SJSA1 (cell line): ENCODE measurements at places on chromosomes 5 and 9. TPM values are rescaled to one million over a fixed set of nuclear protein-coding genes. Genes with fewer than 3 reads are reported as not detected.
A peak's percentile ranks its signal among the peaks of the same experiment; 100 is the strongest.

The IGFBPL1 gene
- total RNA-seq, result 1.7 and 9.1 TPM in 2 replicates

The FBXO10 gene
- 3.6 and 5.1 TPM in 2 replicates for total RNA-seq

The PCDHB4 gene
- total RNA-seq, result 0.32 TPM in 1 of 2 replicates, not detected in the other

The MIER3 gene
- total RNA-seq, result 25.1 and 47.5 TPM in 2 replicates

The SGCD gene
- total RNA-seq, result not detected in 2 replicates

The FUT7 gene
- not detected in 2 replicates for total RNA-seq

The NXNL2 gene
- 0.68 and 1.1 TPM in 2 replicates for total RNA-seq

The IL4 gene
- not detected in 2 replicates for total RNA-seq

The MYOZ3 gene
- total RNA-seq, result 0.82 TPM in 1 of 2 replicates, not detected in the other

The C9 gene
- 0.37 TPM in 1 of 2 replicates, not detected in the other for total RNA-seq

The RIGI gene
- 3.2 and 6.3 TPM in 2 replicates for total RNA-seq

The DAB2 gene
- 49.9 and 65.0 TPM in 2 replicates for total RNA-seq

The CTSV gene
- 0.05 TPM in 1 of 2 replicates, not detected in the other for total RNA-seq

The CCL21 gene
- total RNA-seq, result not detected in 2 replicates

DNA sequence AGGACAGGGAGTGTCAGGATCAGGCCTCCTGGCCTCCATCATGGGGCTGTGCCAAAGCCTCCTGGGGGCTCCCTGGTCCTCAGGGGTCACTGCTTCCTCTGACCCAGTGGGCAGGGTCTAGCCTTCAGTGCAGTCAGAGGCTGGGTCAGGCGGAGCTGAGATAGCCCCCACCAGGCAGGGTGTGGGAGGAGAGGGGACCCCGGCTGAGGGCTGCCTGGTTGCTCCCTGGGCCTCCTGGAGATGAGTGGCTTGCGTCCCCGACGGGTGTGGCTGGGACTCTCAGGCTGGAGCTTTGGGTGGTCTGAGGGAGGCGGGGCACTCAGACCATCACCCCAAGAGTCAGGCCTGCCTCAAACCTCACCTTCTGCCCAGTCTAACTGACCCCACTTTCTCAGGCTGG lies 21.7 kb downstream of the FAM163B start:
- no peak for DNase-seq

- no peak for DNase-seq
Observed at GRCh38 chr5:176735383-176736265, 74.7 kb upstream of the UNC5A start.

DNA sequence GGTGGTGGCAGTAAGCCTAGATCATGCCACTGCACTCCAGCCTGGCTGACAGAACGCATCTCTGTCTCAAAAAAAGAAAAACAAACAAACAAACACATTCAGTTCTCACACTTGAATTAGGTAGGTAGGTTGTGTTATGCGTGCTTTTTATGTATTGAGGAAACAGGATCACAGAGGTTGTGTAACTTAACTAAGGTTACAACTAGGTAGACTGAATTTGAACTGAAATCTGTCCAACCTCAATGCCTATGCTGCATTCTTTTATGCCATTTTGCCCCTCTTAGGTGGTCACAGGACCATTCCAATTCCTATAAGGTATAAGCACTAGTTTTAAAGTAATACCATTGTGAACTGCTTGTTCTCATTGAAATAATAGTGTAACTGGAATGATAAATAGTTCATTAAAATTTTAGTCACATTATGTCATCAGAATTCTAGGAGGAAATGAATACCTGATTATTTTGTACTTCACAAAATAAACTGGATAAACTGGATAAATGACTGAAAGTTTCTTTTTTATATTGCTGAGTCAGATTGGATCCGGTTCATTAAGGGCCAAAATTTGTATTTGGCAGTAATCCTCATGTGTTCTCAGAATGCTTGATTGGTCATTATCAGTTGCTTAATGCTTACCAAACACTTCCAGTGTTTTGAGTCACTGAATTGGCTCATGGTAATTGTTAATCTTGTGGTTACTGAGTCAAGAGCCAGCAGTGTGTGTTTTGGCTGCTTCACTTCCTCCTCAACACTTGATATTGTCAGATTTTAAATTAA lies 7.1 kb downstream of the UBAP1 start:
- DNase-seq, result peak; percentile 22

- no peak for DNase-seq
Observed at GRCh38 chr5:127957701-127958239, 125.8 kb upstream of the SLC12A2 start.

DNA sequence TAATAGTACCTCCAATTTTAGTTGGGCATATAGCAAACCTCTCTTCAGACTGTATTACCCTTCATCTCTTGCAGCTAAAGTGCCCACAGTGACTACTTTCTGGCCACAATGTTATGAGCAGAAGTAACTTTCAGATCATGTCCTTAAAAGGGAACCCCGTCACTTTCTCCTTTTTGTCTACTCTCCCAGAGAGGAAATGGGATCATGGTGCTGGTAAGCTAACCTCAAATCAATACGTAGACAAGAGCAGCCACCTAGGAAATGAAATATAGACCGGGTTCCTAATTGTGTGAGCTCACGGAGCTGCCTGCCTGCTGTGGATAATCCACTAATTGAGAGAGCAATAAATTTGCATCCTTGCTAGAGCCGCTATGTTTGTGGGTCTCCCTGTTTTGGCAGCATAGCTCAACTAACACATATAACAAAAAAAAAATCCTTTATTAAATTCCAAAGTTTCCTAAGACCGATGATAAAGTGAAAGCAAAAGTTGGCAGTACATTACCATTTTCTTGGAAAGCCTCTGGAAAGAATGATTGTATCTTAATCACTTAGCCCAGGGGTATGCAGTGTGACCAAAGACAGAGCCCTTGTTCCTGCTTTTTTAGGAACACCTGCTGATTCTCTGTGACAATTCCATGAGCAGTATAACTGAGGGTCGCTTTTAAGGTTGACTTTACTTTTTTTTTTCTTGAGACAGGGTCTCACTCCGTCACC lies 5.6 kb upstream of the IL7R start:
- no peak for DNase-seq

DNA sequence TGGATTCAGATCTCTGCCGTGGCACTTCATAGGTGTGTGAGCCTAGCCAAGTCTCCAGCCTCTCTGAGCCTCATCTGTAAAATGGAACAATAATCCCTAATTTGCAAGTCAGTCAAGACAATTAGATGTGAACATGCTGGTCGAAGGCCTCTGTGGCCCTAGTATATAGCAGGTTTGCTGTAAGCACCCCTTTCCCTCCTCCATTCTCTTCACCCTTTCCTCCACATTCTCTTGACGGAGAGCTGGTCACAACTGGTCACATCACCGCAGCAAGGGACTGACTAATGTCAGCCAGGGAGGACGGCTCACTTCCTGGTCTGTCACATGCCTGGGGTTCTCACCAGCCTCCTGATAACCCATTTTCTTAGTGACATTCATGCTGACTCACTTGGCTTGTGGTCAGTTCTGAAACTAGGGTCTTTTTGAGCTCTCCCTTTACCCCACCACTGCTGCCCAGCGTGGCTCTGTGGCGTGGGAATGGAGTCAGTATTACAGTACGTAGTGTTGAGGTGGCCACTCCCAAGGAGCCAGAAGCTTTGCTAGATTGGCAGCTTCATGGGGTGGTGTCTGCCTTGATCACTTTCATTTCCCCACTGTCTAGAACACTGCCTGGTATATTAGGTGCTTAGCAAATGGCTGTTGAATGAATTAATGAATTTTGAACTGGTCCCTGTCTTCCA lies 47.8 kb downstream of the ERGIC1 start:
- DNase-seq, result peak; percentile 92

DNA sequence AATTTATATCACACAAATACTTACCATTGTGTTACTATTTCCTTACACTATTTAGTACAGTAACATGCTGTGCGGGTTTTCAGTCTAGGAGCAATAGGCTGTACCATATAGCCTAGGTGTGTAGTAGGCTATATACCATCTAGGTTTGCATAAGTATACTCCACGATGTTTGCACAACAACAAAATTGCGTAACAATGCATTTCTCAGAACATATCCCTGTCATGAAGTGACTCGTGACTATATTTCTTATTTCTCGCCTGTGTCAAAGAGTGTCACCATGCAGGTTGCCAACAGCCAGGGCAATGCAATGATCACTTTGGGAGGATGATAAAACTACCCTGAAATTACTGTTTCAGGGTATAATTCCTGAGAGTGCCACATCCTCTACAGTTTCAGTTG lies 65.6 kb upstream of the CD180 start:
- no peak for DNase-seq

DNA sequence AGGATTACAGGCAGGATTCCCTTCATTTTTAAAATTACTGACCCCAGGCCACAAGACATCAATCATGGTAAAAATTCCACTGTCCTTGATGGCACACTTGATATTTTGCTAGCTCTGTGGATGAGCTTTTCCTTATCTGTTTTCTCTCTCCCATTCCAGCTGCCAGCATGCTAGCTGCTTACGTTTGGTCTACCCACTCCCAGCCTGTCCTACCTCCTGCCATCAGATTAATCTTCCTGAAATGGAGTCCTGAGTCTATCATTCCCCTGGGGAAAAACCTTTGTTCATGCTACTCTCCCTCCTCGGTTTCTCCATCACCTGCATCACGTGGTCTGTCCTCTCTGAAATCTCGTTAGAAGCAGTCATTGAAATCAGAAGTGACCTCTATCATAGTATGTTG lies 108.9 kb downstream of the F2RL2 start:
- no peak for DNase-seq

DNA sequence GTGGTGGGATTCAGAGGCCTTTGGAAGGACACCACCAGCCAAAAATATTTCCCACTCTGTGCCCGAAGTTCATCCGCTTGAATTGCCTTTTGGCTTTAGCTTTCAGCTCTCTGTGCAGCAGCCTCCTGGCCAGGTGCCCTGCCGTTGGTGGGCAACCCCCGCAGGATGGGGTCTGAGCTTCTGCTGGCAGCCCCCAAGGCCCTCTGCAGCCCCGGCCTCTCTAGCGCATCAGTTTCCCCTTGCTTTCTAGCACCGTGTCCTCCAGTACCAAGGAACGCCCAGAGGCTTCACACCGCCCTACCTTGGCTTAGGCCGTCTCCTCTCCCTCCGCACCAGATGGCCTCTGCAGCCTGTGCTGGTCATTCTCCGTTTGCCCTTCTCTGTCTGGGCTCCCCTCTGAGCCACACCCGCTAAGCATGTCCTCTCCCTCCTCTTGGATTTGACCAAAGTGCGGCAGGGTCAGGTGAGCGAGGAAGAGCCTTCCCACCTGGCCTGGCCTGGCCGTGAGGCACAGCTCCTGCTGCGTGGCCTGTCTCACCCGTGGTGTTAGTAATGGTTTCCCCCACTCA lies 4.2 kb upstream of the TSC1 start:
- DNase-seq, result no peak

DNA sequence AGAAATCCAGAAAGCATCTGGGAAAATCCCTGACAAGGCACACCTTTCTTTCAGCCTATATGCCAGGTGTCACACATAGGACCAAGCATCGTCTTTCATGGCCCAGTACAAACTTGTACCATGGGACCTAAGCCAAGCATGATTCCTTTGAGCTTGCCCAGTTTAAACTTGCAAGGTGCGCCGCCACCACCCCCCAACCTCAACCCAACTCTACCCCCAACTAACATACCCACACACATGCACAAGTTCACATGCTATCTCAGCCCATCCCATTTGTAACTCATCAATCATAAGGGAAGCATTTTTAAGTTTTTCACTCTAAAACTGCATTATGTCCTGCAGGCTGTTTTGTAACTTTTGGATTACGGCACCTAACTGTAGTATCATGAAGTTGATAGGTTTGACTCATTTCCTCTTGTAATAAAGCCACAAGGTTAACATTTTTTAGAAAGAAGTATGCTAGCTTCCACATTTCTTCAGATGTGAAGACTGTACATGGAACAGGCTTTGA lies 145.9 kb upstream of the FST start:
- no peak for DNase-seq

DNA sequence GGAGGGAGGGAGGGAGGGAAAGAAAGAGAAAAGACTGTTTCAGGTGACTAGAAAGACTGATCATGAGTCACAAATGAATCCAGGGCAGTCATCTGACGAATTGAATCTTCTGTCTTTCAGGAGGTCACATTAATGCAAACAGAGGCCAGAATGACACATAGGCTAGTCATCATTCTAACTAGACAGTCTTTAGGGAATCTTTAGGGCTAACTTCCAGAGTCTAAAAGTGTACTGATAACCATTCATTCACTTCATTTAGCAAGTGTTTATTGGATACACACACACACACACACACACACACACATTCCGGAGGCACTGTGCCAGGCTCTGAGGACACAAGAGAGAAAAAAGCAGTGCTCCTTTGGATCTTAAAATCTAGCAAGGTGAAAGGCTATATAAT lies 156.7 kb downstream of the EBF1 start:
- peak; percentile 85 for DNase-seq

GRCh38 chr5:147400881-147401280 lies 109.0 kb downstream of the DPYSL3 start:
- DNase-seq, result no peak

- DNase-seq, result peak; percentile 9
Observed at GRCh38 chr9:135043345-135043744, 44.1 kb upstream of the OLFM1 start.

DNA sequence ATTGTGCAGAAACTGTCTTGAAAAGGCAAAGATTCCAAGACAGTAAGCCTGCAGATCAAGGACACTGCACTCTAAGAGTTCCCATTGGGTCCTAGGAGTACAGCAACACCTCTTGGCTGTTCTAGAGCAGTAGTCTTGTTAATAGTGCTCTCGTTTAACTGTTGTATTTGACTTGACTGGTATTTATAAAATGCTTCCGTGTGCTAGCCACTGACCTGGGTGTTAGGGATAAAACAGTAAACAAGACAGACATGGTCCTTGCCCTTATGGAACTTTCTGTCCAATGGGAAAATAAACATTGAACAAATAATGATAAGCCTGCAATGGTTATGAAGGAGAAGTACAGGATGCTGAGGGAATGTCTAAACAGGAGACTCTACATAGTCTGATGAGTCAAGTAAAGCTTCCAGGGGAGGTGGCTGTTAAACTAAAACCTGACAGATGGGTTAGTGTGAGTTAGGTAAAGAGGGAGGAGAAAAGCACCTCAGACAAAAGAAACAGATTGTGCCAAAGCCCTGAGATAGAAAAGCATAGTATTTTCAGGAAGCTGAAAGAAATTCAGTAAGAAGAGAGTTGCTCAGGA lies 33.3 kb downstream of the TDRD7 start:
- DNase-seq, result no peak

- no peak for DNase-seq
Observed at GRCh38 chr5:61177070-61177469, 14.8 kb upstream of the SMIM15 start.

- DNase-seq, result no peak
Observed at GRCh38 chr5:1014346-1014745, 5.7 kb downstream of the NKD2 start.

GRCh38 chr9:28365728-28366127 lies 792.4 kb upstream of the C9orf72 start:
- DNase-seq, result no peak
